ENCODE measurements at places on chromosomes 11 and 22. TPM values are rescaled to one million over a fixed set of nuclear protein-coding genes. Genes with fewer than 3 reads are reported as not detected.
A peak's percentile ranks its signal among the peaks of the same experiment; 100 is the strongest.

GRCh38 chr11:126140926-126141280, 70.5 kb downstream of the RPUSD4 start:
- no peak for DNase-seq
- H3K27ac ChIP-seq, result no peak overlapping the region
- peaks cover 9% of the 10 kb centered on the region for H3K4me1 ChIP-seq
- H3K36me3 ChIP-seq, result no peaks in the 10 kb centered on the region
- H3K4me3 ChIP-seq, result no peak overlapping the region

DNA sequence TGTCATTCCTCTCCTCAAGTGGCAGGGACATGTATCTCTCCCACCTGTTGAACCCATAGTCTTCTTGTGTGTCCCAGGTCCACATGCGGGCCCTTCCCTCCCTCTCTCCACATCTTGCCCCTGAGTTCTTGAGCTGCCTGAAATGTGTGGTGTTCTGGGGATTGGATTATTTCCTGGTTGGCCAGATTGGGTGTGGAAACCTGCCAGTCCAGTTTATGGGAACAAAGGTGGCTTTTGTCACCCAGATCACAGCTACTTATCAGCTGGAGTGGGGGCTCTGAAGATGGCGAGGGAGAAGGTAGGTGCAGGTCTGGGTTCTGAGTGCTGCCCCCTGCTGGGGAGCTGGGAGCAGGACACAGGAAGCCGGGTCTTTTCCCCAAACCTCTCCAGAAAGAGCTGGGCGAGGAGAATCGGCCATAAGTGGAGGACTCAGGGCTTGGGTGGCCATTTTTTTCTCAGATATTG, 14.2 kb downstream of the DTX4 start:
- H3K36me3 ChIP-seq, result peaks cover 2% of the 10 kb centered on the region
- H3K27ac ChIP-seq, result no peak overlapping the region
- no peak overlapping the region for H3K4me3 ChIP-seq
- peaks cover 12% of the 10 kb centered on the region for H3K4me1 ChIP-seq
- peak; percentile 78 for DNase-seq
- H3K27me3 ChIP-seq, result no peaks in the 10 kb centered on the region

GRCh38 chr11:64648551-64648950, 57.5 kb downstream of the SLC22A12 start:
- H3K4me3 ChIP-seq, result no peak overlapping the region
- H3K27me3 ChIP-seq, result peaks cover 2% of the 10 kb centered on the region
- no peaks in the 10 kb centered on the region for H3K4me1 ChIP-seq
- DNase-seq, result no peak
- no peaks in the 10 kb centered on the region for H3K36me3 ChIP-seq
- no peak overlapping the region for H3K27ac ChIP-seq

GRCh38 chr11:91969486-91969885, 255.1 kb upstream of the FAT3 start:
- no peak for DNase-seq
- no peak overlapping the region for H3K4me3 ChIP-seq
- no peak overlapping the region for H3K27ac ChIP-seq
- H3K27me3 ChIP-seq, result no peaks in the 10 kb centered on the region

DNA sequence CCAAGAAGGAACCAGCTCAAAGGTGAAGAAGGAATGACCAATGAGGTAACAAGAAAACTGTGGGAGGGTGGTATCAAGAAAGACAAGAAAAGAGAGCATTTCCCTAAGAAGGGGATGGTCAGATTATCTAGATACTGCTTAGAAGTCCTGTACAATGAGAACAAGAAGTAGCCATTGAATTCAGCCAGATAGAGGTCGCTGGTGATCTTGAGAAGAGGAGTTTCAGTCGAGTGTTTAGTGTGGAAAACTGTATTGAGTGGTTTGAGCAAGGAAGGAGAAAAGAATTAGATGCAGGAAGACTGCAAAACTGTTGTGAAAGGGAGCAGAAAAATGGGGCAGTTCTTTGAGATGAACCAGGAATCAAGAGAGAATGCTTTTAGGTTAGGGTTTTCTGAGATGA, 74.6 kb upstream of the FAT3 start:
- no peaks in the 10 kb centered on the region for H3K4me1 ChIP-seq
- H3K27me3 ChIP-seq, result no peaks in the 10 kb centered on the region
- no peak overlapping the region for H3K4me3 ChIP-seq
- DNase-seq, result no peak
- H3K36me3 ChIP-seq, result no peaks in the 10 kb centered on the region

GRCh38 chr11:2831781-2832532, 53.6 kb downstream of the CDKN1C start:
- no peak for DNase-seq
- peaks cover 4% of the 10 kb centered on the region for H3K4me1 ChIP-seq

DNA sequence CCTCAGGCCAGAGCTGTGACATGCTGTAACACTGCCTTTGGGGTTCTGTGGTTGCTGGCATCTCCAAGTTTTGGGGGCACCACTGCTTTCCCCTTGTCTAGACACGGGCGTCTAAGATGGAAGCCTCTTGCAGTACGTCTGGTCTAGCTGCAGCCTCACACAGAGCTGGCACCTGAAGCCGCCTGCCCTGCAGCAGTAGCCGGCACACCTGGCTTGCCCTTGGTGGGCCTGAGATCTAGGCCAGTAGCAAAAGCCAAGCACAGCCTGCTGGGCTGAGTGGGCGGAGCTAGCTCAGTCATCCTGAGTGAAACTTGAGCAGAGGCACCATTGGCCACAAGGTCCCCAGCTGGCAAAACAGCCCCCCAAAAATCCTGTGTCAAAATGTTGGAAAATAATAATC, 154.2 kb downstream of the DLG2 start:
- no peak overlapping the region for H3K27ac ChIP-seq
- H3K4me1 ChIP-seq, result no peaks in the 10 kb centered on the region
- no peak for DNase-seq
- H3K27me3 ChIP-seq, result no peaks in the 10 kb centered on the region

GRCh38 chr22:50674130-50674500, 1.5 kb downstream of the SHANK3 start:
- H3K4me3 ChIP-seq, result no peak overlapping the region
- peaks cover 5% of the 10 kb centered on the region for H3K27me3 ChIP-seq
- peaks cover 3% of the 10 kb centered on the region for H3K4me1 ChIP-seq
- DNase-seq, result no peak
- H3K27ac ChIP-seq, result no peak overlapping the region

DNA sequence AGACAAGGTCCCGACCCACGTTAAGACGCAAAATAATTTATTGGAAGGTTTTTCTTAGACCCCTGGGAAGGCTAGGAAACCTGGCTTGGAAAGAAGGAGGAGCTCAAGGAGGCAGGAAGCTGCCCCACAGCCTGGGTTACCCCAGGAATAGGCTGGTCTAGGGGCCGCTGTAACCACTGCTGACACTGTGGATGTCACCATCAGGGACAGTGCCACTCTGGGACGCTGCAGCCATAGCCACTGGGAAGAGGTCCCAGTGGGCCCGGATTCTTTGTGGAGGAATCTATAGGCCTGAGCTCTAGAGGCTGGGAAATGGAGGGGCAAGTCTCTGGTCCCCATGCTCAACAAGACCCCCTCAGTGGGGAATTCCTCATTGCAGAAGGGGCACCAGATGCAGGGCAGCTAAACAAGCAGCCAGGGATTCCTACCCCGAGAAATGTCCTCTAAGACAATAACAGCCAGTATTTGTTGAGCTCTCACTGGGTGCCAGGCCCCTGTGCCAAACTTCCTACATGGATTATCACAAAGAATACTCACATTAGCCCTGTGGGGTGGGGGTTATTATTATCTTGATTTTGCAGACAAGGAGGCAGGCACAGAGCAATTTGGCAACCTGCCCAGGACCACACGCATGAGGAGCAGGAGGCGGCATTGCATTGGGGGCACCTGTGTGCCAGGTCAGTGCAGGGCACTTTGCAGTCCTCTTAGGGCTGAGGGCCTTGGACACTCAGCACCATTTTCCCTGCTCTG, 19.5 kb upstream of the CHKA start:
- H3K27me3 ChIP-seq, result no peaks in the 10 kb centered on the region
- no peak overlapping the region for H3K4me3 ChIP-seq
- no peaks in the 10 kb centered on the region for H3K36me3 ChIP-seq
- no peaks in the 10 kb centered on the region for H3K4me1 ChIP-seq

- no peak for DNase-seq
- H3K36me3 ChIP-seq, result no peaks in the 10 kb centered on the region
- no peak overlapping the region for H3K4me3 ChIP-seq
- no peak overlapping the region for H3K27ac ChIP-seq
Measured at GRCh38 chr22:32910429-32910772, 108.9 kb downstream of the TIMP3 start.

DNA sequence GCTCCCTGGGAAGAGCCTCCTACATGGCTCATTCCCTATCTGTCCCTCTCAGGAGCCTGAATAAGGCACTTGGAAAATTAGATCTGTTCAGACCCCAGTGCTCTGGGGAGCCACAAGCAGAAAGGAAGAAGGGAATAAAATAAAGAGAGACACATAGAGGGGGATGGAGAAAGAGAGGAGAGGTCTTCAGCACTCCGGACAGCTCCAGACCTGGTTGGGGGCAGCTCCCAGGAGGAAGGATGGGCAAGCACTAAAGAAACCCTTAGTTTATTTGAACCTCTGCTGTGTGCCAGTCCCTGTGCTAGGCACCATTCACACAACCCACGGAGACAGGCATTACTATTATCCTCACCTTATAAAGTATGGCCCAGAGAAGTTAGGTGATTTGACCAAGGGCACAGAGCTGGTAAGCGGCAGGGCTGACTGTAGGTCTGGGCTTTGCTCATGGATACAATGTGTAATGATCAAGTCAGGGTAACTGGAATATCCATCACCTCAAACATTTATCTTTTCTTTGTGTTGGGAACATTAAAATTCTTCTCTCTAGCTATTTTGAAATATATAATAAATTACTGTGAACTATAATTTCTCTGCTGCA, 53.7 kb upstream of the LRRC32 start:
- no peak overlapping the region for H3K4me3 ChIP-seq
- no peak overlapping the region for H3K27ac ChIP-seq
- no peaks in the 10 kb centered on the region for H3K36me3 ChIP-seq
- DNase-seq, result peak; percentile 61
- H3K4me1 ChIP-seq, result no peaks in the 10 kb centered on the region

DNA sequence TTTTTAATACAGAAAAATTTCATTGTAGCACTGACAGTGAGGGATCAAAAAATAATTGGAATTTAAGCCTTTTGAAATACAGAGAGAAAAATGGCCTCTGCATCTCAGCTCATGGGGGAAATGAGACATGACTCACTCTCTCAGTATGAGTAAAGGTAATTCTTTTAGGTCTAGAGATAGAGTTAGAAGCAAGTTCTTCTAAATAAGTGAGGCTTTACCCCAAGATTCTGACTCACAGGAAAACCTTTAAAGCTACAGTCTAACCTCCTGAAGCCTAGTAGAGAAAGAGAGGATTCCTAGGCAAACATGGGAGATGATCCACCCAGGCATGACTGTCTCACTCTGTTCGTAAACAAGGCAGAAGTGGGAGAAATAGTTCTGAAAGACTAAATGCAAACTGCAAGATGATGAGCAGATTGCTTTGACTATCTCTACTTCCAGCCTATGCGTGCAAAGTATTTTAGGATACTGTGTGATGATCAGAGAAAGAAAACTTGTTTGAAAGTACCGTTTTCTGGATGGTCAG, 1003.3 kb upstream of the CCDC90B start:
- no peaks in the 10 kb centered on the region for H3K4me1 ChIP-seq
- no peak for DNase-seq
- no peaks in the 10 kb centered on the region for H3K27me3 ChIP-seq
- no peak overlapping the region for H3K4me3 ChIP-seq

DNA sequence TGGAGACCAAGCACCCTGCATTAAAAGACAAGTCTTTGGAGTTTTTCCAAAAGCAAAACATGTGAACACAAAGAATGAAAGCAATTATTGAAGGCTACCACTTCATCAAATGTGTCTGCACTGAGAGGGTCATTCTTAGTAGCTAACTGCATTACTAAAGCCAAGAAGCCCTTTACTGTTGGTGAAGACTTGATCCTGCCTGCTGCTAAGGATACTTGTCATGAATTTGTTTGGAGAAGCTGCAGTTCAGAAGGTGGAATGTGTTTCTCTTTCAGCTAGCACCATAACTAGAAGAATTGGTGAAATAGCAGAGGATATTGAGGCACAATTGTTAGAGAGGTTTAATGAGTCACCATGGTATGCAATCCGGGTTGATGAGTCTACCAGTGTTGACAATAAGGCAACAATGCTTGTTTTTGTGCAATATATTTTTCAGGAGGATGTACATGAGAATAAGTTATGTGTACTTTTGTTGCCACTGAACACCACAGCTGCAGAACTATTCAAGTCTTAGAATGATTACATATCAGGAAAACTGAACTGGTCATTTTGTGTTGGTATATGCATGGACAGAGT, 457.3 kb upstream of the ISX start:
- DNase-seq, result no peak
- H3K27me3 ChIP-seq, result no peaks in the 10 kb centered on the region
- no peaks in the 10 kb centered on the region for H3K4me1 ChIP-seq
- no peaks in the 10 kb centered on the region for H3K36me3 ChIP-seq
- no peak overlapping the region for H3K27ac ChIP-seq

GRCh38 chr11:13233173-13233745, 44.3 kb upstream of the BMAL1 start:
- no peaks in the 10 kb centered on the region for H3K4me1 ChIP-seq
- DNase-seq, result no peak
- no peaks in the 10 kb centered on the region for H3K27me3 ChIP-seq
- no peaks in the 10 kb centered on the region for H3K36me3 ChIP-seq
- no peak overlapping the region for H3K27ac ChIP-seq

DNA sequence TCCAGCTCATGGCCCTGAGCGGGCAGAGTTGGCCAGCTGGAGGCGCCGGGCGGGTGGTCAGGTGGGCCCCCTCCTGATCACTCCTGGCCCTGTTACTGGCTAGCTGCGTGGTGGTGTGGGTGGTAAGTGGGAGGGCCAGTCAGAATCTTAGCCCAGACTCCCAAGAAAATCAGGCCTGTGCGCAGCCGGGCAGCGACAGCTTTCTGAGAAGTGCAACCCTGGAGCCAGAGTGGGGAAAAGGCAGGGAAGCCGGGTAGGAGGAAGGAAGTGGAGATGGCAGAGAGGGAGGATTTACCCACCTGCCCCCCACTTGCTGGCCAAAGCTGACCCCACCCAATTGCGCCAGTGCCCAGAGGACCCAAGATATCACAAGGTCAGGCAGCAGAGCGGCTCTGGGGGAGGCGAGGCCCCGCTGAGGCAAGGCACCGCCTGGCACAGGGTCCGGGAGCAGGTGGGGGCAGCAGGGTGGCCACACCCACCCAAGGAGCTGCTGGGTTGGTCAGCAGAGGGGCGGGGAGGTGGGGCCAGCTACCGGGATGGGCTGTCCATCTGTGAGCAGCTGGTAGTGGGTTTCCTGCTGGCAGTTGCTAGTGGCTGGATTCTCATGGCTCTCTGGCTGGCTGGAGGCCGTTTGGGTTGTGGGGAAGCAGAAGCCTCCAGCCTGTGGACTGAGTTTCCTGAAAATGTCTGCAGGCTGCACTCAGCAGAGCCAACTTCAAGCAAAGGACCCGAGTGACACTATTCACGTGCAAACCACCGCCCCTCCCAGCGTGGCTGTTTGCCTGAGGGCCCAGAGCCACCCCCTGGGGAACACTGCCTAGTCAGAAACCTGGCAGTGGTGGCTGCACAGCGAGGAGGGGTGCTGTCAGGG, 196.4 kb downstream of the IGLL1 start:
- H3K36me3 ChIP-seq, result no peaks in the 10 kb centered on the region
- no peak overlapping the region for H3K27ac ChIP-seq
- DNase-seq, result peak; percentile 80
- H3K27me3 ChIP-seq, result no peaks in the 10 kb centered on the region
- no peak overlapping the region for H3K4me3 ChIP-seq

The CDC42BPG gene
- total RNA-seq, result 20.7 TPM

The RASSF10 gene
- total RNA-seq, result 9.7 TPM

The NNMT gene
- total RNA-seq, result 1,451 TPM

The DNAJB7 gene
- total RNA-seq, result not detected
